8988T (cell line): ENCODE measurements at places on chromosomes 3 and 15.

DNA sequence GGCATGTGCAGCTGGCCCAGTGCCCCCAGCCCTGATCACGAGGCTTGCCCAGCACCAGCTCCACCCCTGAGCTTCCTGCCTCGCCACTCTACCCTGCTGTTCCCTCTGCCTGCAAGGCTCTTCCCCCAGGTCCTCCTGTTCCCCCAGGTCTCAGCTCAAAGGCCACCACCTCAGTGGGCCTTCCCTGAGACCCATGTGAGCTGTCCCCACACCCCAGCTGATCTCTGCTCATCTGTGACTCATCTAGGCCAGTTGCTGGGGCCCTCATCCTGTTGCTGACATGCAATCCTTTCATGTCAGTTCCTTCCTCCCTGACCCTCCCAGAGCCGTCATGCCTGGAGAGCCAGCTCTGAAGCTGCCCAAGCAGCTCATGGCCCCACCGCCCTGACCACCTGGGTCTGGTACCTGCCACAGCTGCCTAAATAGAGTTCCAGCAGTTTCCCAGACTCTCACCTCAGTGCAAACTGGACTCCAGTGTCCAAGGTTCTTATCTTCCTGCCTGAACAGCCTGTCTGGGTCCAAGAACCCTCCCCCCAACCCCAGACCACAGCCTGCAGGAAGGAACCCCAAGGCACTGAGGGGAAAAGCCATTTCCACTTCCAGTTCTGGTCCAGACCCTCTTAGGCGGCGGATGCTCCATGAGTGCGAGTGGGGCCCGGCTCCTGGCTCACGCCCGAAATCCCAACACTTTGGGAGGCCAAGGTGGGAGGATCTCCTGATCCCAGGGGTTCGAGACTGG lies 116.6 kb upstream of the IQSEC1 start:
- peak; percentile 62 for DNase-seq

GRCh38 chr3:154192225-154192624 lies 71.0 kb downstream of the ARHGEF26 start:
- no peak for DNase-seq

- DNase-seq = no peak
Measured at GRCh38 chr15:60526127-60526616, 47.2 kb upstream of the ICE2 start.

GRCh38 chr3:14274612-14274936 lies 96.0 kb downstream of the LSM3 start:
- no peak for DNase-seq

- DNase-seq = no peak
Measured at GRCh38 chr3:37248164-37248563, 73.8 kb upstream of the LRRFIP2 start.

DNA sequence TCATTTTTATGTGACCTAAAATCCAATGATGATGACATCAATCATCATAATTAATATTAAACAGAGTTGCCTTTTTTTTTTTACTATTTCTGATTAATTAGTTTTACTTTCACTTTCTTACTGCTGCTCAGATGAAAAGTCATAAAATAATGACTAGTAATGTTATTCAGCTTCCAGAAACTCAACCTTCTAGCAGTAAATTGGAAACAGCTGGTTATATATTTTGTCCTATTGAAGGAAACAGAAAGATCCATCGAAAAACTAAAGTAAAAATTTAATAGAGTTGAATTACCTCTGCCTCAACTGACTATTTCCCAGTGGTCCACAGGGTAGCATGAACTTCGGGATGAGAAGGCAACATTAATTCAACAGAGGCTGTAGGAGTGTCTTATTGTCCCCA lies 107.1 kb upstream of the PTX3 start:
- no peak for DNase-seq

DNA sequence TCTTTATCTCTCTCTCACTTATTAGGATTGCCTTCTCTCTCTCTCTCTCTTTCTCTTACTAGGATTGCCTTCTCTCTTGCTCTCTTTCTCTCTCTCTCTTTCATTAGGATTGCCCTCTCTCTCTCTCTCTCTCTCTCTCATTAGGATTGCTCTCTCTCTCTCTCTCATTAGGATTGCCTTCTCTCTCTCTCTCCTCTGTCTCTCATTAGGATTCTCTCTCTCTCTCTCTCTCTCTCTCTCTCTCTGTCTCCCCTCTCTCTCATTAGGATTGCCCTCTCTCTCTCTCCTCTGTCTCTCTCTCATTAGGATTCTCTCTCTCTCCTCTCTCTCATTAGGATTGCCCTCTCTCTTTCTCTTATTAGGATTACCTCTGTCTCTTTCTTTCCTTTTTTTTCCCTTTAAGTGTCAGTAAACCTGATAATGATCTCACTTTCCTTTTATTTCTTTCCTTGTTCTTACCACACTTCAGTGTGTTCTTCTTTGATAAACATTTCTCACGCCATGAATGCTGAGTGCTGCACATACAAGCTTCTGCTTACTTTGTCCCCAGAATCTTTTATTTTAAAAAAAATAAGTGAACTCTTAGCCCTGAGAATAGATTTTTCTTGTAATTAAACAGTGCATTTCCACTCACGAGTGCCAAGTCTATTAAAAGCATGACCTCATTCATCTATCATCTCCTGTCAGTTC lies 243.4 kb upstream of the TBC1D5 start:
- no peak for DNase-seq

- DNase-seq = no peak
Measured at GRCh38 chr3:9690451-9691450, 12.9 kb upstream of the CPNE9 start.

GRCh38 chr3:14537590-14538450 lies 2.3 kb downstream of the GRIP2 start:
- DNase-seq = no peak

- no peak for DNase-seq
Measured at GRCh38 chr15:85329561-85330422, 50.6 kb upstream of the AKAP13 start.

- DNase-seq = no peak
Measured at GRCh38 chr15:65048241-65048640, 3.1 kb downstream of the SLC51B start.
